ENCODE measurements at places on chromosomes 16 and 17. TPM values are rescaled to one million over a fixed set of nuclear protein-coding genes. Genes with fewer than 3 reads are reported as not detected.

The TMIGD1 gene
- not detected for polyA plus RNA-seq

The KIF2B gene
- not detected for polyA plus RNA-seq

The MSLN gene
- not detected for polyA plus RNA-seq

The CCL3 gene
- not detected for polyA plus RNA-seq

The HLF gene
- 1.4 TPM for polyA plus RNA-seq

The ZPBP2 gene
- not detected for polyA plus RNA-seq

The MAPK7 gene
- 4.3 TPM for polyA plus RNA-seq

The GLOD4 gene
- polyA plus RNA-seq, result 81.7 TPM

The SPNS2 gene
- polyA plus RNA-seq, result not detected

The HBA1 gene
- 1,187 TPM for polyA plus RNA-seq

The CBX8 gene
- 4.7 TPM for polyA plus RNA-seq

The SP2 gene
- 6.5 TPM for polyA plus RNA-seq

The EXOC3L1 gene
- not detected for polyA plus RNA-seq

The C16orf86 gene
- polyA plus RNA-seq, result 0.76 TPM

The CALB2 gene
- polyA plus RNA-seq, result not detected

The TM4SF5 gene
- polyA plus RNA-seq, result not detected

The C17orf107 gene
- polyA plus RNA-seq, result 0.09 TPM
